ENCODE measurements at places on chromosomes 11 and 22.

DNA sequence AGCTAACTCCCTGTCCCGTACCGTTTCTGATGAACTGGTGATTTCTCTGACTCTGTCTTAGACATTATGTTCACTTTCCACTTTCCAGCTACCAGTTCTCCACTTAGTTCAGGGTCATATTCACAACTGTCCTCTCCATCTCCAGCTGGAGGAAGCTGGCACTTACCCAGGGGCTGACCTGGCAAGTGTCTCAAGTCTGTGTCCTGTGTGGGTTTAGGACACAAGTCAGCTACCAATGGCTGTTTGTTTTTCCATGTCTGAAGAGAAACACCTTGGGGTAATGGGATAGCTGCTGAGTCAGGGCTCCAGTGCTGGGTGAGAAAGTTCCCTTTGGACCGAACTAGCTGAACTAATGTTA, 134.4 kb downstream of the CSNK2A3 start:
- DNase-seq, result no peak

DNA sequence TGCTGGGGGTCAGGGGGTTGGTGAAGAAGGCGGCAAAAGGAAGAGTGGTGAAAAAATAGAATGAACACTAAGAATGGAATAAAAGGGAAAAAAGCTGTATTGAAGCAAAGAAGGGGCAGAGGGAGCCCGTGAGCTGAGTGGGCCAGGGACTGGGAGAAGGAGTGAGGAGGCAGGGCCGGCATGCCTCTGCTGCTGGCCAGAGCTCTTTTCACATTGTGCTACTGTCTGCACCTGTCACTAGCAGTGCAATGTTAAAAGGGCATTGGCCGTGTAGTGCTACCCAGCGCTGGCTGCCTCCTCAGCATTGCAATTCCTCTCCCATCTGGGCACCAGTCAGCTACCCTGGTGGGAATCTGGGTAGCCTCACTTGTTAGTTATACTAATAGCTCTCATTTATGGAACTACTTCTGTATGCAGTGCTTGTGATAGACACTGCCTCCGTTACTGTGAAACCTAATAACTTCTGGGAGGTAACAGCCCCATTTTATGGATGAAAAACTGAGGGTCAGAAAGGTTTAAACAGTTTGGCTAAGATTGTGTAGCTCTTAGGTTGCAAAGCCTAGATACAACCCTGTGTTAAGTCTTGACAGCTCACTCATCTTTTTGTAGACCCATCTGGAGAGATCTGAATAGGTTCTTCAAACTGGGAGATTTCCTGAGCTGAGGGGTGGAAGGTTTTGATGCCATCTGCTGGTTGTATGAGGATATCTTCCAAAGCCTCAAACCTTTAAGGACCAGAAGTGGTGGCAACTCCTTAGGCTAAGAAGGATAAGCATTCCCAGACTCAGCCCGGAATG, 8.5 kb downstream of the YPEL4 start:
- DNase-seq, result no peak

- no peak for DNase-seq
These were observed 855.9 kb downstream of the TBC1D22A start for GRCh38 chr22:47618180-47619010.

DNA sequence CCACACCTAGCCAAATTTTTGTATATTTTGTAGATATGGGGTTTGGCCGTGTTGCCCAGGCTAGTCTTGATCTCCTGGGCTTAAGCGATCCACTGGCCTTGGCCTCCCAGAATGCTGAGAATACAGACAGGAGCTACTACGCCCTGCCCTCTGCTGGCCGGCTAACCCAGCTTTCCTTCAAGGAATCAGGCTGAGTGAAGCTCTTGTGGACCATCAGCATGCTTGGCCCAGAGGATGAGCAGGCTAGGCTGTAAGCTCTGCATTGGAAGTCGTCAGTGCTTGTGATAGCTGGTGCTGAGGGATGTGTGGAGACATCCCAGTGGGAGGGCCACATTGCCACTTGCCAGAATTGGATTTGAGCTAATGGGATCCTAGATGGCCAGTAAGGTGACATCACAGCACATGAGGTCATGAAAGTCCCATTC, 60.6 kb downstream of the MED15 start:
- DNase-seq, result no peak

GRCh38 chr11:73467505-73467904, 91.3 kb downstream of the RELT start:
- no peak for DNase-seq

GRCh38 chr22:36585841-36586240, 56.9 kb upstream of the EIF3D start:
- no peak for DNase-seq

- DNase-seq, result no peak
These were observed 31.8 kb downstream of the SLCO2B1 start for GRCh38 chr11:75182664-75183063.

DNA sequence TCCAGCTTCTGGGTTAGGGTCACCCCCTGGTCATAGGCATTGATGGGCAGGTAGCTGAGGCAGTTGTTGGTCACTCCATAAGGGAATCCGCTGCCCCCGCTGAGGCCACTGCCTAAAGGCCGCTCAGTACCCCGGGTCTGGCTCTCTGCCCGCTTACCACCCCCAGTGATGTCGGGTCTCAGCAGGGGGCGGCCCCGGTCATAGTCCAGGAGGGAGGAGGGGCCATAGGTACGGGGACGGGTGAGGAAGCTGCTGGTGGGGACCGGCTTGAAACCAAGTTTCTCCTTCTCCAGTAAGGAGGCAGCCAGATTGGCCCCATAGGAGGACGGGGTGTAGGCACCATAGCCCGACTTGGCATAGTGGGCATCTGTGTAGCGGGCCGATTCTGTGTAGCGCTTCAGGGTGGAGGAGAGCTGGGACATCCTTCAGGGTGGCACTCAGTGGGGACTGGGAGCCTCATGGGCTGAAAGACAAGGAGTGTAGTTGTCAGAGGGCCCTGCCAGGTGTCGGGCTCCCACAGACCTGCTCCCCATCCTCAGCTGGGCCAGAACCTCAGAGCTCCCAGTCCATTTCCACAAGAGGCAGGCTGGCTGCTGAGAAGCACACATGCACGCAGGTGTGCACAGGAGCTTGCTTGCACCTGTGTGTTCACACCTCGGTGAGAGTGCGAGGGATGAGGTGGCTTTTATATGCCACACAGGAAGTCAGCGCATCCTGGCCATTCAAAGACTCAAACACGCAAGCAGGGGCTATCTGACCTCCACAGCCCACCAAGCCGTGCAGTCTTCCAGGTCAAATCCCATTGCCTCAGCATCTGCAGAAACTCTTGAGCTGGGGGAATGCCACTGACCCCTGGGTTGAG, 8.2 kb downstream of the USP2 start:
- DNase-seq, result no peak
